Left colon (tissue), 2 donors: ENCODE measurements at places on chromosomes 4 and X. TPM values are rescaled to one million over a fixed set of nuclear protein-coding genes. Genes with fewer than 3 reads are reported as not detected.

Gene NAP1L2
- 2.2 TPM for total RNA-seq

- DNase-seq: no peak
Measured at GRCh38 chrX:151697522-151697921, 2.3 kb downstream of the PRRG3 start.

- DNase-seq: no peak
Measured at GRCh38 chr4:13102092-13102742, 381.9 kb downstream of the RAB28 start.

DNA sequence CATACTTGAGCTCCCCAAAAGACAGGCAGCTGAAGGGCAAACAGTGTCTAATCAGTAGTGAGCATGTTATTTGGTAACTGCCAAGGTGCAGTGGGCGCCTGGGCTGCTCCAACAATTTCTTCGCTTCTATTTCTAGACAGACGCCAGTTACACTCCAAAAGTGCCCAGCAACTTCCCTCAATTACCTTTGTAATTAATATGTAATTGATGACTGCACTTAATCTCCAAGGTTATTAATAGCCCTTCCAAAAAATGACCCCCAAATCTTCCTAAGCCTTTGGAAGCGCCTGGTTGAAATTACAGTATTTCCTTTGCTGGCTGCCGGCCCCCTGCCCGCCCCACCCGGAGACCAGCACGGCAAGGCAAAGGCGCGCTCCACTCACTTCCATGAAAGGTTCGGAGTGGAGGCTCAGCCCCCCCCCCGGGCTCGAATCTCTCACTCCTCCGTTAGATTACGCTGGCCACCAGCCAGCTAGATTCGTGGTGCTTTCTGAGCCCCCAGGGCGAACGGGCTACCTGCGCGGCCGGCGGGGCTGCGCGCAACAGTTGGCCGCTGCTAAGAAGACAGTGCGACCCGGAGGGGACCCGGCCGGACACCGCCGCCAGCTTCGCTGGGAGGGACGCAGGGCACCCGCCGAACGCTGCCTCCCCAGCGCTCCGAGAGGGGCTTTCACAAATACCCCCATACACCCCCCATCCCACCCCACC lies 1.9 kb downstream of the GPC4 start:
- peak; percentile 25 for DNase-seq

DNA sequence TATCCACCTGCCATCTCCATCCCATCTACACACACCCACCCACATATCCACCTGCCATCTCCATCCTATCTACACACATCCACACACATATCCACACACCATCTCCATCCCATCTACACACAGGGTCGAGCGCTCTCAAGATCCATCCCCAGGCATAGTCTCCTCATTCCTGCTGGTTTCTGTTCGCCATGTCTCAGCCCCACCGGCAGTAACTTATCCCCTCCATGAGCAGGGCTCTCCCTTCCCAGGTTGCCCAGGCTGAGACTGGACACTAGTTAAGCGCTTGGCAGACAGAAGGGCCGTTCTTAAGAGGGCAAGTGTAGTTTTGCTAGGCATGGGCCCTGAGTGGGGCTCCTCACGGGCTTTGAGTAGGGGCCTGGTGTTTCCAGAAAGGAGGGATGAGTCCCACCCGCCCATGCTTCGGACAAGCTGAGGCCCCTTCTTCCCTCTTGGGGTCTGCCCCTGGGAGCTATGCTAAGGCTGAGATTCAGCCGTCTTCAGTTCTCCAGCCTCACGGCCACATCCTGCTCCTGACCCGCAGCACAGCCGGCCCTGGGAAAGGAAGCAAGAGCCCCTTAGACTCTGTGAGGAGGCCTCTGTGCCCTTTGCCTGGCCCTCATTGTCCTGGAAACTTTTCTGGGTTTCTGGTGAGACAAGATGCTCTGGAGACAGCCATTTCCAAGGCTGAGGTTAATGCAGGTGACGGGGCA lies 20.4 kb downstream of the TMEM271 start:
- peak; percentile 7 for DNase-seq

Gene SORBS2
- 37.5 TPM for total RNA-seq
